Thoracic aorta (tissue), 2 donors: ENCODE measurements at places on chromosomes 3 and 15. TPM values are rescaled to one million over a fixed set of nuclear protein-coding genes. Genes with fewer than 3 reads are reported as not detected.

DNA sequence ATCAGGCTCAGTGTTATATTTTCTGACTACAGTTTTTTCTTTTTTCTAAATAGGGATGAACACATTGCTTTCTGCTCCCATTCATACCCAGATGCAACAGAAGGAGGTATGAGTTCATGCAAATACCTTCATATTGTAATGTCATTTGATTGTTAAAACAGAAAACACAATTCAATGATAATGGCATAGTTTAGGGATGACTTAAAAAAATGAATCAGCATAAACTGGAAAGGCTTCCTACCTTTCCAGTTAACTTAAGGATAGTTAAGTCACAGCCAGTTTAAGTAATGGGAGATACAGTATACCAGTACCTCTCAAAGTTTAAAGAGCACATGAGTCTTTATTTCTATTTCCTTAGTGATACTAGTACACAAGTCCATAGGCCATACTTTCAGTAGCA is 24.9 kb downstream of the KNL1 start:
- DNase-seq = no peak

DNA sequence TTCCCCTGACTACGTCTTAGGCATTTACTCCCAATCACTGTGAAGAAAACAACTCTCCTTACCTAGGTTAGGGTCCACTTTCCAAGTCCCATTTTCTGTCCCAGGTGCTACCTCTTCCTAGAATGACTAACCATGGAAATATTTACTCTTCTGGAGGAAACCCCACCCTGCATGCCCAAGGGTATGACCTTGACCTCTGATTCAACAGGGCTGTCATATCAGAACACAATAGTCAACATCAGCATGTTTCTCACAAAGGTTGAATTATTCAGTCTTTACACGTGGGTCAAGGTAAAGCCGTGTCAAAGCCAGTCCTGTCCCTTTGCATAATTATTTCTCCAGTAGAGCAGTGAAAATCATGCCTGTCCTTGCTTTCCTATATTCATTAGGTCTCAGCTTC is 4.3 kb upstream of the FRMD5 start:
- no peak for DNase-seq

DNA sequence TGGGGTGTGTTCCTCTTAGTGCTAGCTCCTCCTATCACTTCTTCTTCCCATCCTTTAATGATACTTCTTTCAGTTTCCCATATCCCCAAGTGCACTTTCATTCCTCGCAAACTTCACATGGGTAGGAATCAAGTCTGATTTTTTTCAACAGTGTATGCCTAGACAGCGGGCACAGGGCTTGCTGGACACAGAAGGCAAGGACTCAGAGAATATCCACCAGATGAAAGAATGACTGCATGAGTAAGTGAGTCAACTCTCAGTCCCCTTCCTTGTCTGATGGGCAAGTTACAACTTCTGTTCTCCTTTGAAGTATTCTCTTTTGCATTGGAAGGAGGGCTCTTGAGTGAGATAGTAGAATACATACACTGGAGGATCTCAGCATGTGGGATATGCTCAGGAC is 3.1 kb upstream of the SQOR start:
- no peak for DNase-seq

- no peak for DNase-seq
Observed at GRCh38 chr3:72187131-72187530, 402.2 kb upstream of the PROK2 start.

DNA sequence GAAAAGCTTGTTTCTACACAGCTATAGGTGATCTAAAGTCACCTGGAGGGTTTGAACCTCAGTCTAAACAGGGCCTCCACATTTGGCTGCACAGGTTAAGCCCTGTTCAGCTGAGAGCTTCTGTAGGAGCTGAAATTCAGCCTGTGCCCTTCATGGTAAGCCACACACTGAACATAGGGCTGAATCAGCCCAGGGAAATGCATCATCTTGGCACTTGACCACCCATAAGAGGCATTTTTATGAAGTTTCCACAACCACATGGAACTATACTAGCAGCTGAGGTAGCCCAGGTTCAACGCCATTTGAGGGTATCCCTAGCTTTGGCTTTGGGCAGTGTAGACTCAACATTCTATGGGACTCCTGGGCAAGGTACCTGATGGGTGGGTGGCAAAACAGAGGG is 126.8 kb downstream of the FAM174B start:
- no peak for DNase-seq

DNA sequence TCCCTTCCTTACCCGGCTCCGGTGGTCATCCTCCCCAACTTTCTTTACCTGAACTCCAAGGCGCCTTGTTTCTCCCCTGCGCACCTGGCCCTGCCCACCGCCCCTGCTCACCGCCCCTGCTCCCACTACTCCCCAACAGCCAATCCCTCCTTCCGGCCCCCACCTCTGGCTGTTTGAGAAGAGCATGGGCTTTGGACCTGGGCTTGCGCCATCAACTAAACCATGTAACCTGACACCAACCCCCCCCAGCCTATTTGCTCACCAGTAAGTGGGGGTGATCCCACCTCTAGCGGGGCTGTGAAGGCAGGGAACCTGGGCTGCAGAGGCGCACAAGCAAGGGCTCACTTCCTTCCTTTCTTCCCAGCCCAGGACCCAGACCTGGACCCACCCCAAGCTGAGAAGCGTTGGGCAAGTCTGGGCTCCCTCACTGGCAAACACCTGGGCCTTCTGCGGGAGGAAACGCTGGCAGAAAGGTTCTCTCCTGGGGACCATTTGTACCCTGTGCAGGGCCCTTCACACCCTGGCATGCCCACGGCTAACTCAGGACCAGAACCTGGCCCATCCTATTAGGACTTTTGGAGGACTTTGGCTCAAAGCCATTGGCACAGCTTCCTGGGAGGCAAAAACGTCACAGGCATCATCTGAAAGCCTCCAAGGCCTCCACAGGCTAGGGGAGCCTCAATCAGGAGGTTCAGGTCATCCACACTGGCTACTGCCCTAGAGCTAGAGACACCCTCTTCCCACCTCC is at the start of gene PLXNB1:
PLXNB1 (minus strand) TSS at position 127 of the 748 bp plus-strand sequence. CDS start 5,475 bp downstream, outside the sequence.
- DNase-seq = peak; percentile 52

DNA sequence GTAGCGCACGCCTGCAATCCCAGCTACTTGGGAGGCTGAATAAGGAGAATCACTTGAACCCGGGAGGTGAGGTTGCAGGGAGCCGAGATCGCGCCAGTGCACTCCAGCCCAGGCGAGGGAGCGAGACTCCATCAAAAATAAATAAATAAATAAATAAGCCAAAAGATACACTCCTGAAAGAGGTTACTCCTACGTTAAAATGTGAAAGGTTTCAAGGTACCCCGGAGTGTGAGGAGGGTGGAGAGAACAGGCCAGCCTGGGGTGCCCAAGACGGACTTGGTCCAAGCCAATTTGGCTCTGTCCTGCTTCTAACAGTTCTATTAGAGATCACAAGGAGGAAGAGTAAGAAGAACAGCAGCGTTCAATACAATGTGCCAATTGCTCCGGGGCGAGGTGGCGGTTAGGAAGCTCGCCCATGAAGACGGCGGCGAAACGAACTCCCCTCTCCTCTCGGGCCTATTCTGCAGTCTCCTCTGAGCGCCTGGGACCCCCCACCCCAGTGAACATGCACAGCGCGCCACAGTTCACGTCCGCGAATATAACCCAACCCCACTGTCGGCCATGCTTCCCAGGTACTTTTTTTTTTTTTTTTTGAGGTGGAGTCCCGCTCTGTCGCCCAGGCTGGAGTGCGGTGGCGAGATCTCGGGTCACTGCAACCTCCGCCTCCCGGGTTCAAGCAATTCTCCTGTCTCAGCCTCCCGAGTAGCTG is 942 bp downstream of the ELP6 start:
- no peak for DNase-seq

DNA sequence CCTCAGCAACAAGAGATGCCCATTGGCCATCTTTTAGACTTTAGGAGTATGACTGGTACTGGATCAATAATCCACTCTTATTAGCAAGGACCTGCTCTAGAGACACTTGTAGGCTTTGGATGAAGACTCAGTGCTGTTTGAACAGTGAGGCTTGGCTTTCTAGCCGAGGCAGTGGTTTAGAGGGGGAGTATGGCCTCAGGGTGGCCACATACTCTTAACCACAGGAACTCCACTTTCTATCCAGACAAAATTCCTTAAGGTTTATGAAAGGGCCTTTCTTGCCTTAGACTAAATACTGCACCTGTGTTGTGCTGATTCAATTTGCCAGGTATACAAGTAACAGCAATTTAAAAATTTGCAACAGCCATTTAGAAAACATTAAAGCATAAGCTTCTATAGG is 1046.3 kb downstream of the DIPK2A start:
- no peak for DNase-seq

DNA sequence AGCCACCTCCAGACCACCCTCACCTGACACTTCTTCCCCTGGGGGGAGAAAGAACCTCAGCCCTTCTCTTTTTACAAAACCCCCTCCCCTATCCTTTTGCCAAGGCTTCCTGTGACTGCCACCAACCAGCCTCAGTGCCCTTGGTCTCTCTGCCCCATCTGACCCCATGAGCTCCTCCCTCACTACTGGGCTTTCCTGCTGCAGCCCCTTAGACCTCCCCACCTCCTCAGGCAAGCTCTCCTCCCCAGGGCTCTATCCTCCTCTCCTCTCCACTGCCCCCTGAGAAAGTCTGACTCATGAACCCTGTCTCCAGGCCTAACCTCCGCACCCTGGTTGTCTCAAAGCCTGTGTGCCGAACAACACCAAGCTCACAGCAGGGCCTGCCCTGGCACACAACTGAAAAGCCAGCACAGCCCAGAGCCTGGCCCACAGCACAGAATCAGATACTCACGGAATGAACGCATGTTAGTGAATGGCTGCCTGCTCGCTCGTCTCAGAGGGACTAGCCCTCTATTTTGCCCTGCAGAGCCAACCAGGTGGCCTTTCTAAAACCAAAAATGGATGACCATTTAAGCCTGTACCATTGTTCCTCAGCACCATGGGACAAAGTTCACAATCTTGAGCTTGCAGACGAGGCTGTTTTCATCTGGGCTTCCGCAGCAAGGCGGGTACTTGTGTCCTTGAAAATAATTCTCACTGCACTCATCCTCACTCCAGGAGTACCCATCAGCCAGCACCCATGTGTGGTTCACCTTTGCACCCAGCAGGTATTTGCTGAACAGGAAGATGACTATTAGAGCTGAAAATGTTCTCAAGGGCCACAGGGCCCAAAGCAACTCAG is 1.7 kb downstream of the CHDH start:
- no peak for DNase-seq

GRCh38 chr15:28271697-28272260 is 50.2 kb downstream of the HERC2 start:
- no peak for DNase-seq

DNA sequence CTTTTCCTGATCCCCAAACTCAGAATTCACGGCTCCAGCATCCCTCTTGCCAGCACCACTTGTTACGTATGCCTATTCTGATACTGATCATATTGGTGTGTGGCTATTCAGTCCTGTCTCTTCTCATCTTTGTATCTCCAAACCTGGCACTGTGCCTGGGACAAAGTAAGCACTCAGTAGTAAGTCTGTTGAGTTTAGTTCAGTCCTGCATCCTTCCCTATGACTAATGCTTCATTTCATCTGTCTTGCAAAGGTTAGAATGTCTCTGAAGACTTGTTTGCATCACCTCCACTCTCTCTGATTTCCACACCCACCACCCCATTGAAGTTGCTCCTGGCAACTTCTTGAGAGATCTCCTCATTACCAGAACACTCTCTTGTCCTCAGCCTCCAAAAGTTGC is 80.3 kb downstream of the HMG20A start:
- no peak for DNase-seq

GRCh38 chr3:150519026-150519425 is 27.3 kb downstream of the SERP1 start:
- no peak for DNase-seq

Gene STX19
- not detected for total RNA-seq

Gene ANKRD63
- not detected for total RNA-seq

Gene LDHAL6B
- not detected for total RNA-seq

Gene TEX55
- total RNA-seq = not detected

Gene PROK2
- total RNA-seq = 0.71 TPM

Gene CCR9
- not detected for total RNA-seq

Gene DNASE1L3
- total RNA-seq = 3.8 TPM
